ENCODE measurements at places on chromosomes 2 and 18.

GRCh38 chr2:68018727-68019126 is 44.1 kb downstream of the C1D start:
- no peak for DNase-seq

GRCh38 chr2:108193251-108193650 is 46.5 kb upstream of the SULT1C3 start:
- no peak for DNase-seq

DNA sequence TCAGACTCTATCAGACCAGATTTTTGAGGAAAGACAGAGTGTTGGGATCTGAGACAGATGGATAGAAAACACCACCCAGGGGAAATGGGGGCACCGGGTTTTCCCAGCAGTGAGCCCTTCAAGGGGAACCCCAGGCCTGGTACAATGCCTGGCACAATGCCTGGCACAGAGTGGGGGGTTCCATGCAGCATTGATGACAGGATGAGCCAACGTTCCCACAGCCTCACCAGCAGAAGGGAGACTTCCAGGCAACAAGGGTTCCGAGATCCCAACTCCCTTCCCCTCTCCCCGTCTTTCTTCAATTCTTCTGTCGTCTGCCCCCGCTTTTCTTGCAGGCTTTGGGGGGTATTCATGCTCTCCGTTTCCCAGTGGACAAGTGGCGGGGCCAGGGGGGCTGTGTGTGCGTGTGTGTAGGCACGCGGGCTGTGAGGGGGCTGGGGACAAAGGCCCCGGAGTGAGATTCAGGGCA is 132.1 kb upstream of the HAAO start:
- no peak for DNase-seq

GRCh38 chr2:95265182-95265581 is 9.1 kb upstream of the PROM2 start:
- no peak for DNase-seq

- no peak for DNase-seq
Measured at GRCh38 chr2:229715895-229716507, 1.6 kb upstream of the DNER start.

GRCh38 chr2:35503311-35503710 is 852.3 kb upstream of the CRIM1 start:
- DNase-seq, result no peak
